ENCODE measurements at places on chromosomes 7 and 10. TPM values are rescaled to one million over a fixed set of nuclear protein-coding genes. Genes with fewer than 3 reads are reported as not detected.

Gene MRC1
- 9.8 TPM for total RNA-seq

Gene SPDYE2B
- not detected for total RNA-seq

Gene PTPRZ1
- total RNA-seq: not detected

Gene PSAP
- total RNA-seq: 527 TPM

Gene MYO1G
- 1.3 TPM for total RNA-seq

Gene ITPRID1
- not detected for total RNA-seq

DNA sequence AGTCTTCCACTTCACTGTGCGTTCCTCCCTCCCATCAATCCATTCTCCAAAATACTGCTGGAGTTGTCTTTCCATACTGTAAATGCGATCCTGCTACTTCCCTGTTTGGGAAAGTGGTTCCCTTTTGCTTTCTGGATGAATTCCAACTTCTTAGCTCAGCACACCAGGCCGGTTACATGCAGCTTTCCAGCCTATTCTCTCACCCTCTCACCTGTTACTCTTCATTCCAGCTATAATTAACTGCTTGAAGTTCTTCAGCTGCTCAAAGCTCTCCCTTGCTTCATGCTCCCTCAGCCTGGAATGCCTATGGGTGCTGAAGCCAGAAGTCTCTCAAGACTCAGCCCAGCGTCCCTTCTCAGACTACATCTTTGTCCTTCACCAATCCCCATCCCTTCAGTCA is 6.0 kb upstream of the ZNRF2 start:
- H3K27me3 ChIP-seq: no peaks in the 10 kb centered on the region
- no peak overlapping the region for H3K27ac ChIP-seq
- no peaks in the 10 kb centered on the region for H3K4me1 ChIP-seq
- DNase-seq: no peak
- no peak overlapping the region for H3K4me3 ChIP-seq
- no peaks in the 10 kb centered on the region for H3K36me3 ChIP-seq

- H3K27me3 ChIP-seq: no peaks in the 10 kb centered on the region
- H3K4me1 ChIP-seq: no peaks in the 10 kb centered on the region
- H3K4me3 ChIP-seq: no peak overlapping the region
- no peaks in the 10 kb centered on the region for H3K36me3 ChIP-seq
Observed at GRCh38 chr10:66777665-66778064, 148.2 kb upstream of the LRRTM3 start.

- no peaks in the 10 kb centered on the region for H3K36me3 ChIP-seq
- DNase-seq: peak; percentile 52
- no peak within 1 kb of the TSS for H3K27ac ChIP-seq
- no peak within 1 kb of the TSS for H3K4me3 ChIP-seq
- no peaks in the 10 kb centered on the region for H3K27me3 ChIP-seq
Observed at GRCh38 chr7:44065431-44066110, at the start of gene PGAM2. PGAM2 (minus strand) TSS chr7:44065567; CDS start chr7:44065529, 38 bp downstream.

Gene LIPF
- not detected for total RNA-seq

DNA sequence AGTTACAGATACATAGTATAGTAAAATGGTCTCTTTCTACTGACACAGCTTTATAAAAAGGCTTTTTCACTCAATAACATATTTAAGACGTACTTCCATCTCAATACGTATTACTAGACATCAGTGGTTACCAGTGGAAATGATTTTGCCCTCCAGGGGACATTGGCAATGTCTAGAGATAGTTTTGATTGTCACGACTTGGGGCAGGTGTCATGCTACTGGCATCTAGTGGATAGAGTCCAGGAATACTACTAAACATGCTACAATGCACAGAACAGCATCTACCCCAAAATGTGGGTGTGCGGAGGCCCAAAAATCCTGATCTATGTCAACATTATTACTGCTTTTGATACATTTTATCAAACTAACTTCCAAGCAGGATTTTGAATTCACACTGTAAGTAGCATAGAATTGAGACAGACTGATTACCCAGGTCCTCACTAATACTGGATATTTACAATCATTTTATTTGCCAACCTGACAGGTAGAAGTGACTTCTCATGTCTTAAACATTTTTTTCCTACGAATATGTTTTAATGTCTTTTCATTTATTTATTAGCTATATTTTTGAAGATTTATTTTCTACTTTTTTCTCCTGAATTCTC is 53.8 kb downstream of the HGF start:
- no peak overlapping the region for H3K4me3 ChIP-seq
- H3K4me1 ChIP-seq: no peaks in the 10 kb centered on the region
- DNase-seq: no peak
- H3K27ac ChIP-seq: no peak overlapping the region
- H3K27me3 ChIP-seq: no peaks in the 10 kb centered on the region
